ENCODE measurements at places on chromosomes 4 and X.

GRCh38 chr4:165839615-165840333 is 33.3 kb upstream of the TLL1 start:
- DNase-seq, result no peak

DNA sequence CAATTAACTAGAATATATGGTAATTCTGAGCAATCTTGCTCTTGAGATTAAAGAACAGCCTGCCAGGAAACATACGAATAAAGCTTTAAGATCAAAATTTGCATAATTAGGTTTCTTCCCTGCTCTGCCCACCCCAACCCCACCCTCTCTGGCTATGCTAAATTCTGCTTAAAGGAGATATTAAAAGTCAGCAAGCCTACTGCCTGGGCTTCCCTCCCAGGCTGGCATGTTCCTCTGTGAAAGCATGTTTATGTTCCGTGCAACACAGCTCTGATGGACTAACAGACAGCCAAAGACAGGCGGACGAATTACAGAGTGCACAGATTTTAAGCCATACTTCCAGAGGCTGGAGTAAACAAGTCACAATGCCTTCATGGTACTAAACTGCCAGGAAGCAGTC is 28.4 kb downstream of the CD99L2 start:
- no peak for DNase-seq

DNA sequence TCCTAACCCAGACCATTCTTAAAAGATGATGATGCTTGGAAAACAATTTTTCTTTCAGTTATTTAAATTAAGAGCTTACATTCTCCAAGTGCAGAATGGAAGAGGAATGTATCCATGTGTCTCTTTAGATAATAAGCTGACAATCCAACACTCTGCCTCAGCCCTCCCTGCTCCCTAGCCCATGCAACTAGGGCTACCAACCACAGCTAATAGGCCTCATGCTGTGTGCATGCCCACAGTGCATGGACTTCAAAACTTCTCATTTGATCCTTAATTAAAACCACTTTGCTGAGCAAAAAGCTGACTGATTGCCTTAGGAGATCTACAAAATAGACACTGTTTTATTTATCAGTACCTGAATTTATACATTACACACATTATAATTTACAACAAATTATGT is 473.9 kb downstream of the GALNTL6 start:
- no peak for DNase-seq

- DNase-seq, result no peak
Observed at GRCh38 chr4:82005158-82005557, 368.6 kb downstream of the HNRNPD start.

- DNase-seq, result no peak
Observed at GRCh38 chr4:44845309-44845708, 119.0 kb upstream of the GNPDA2 start.

GRCh38 chr4:157942017-157942416 is 230.8 kb downstream of the GASK1B start:
- DNase-seq, result no peak

GRCh38 chr4:48268956-48269860 is at the start of gene TEC:
TEC (minus strand) TSS chr4:48269838; CDS start chr4:48228614, 41,224 bp downstream.
- DNase-seq, result peak; percentile 6

DNA sequence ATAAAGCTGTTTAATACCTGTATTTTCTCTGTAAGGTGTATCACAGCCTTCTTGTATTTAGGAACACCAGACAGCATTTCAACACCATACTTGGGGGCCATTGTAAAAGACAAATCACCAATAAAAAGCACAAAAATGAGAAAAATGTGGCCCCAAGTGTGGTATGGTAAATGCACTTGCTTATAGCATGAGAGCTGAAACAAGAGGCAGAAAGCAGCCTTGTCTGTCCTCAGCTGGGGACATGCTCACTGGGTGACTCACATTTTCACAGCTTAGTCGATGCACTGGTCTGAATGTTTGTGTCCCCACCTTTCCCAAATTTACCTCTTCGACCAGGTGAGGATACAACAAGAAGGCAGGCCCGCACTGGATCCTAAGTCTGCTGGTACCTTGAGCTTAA is 639.7 kb upstream of the AGA start:
- no peak for DNase-seq

DNA sequence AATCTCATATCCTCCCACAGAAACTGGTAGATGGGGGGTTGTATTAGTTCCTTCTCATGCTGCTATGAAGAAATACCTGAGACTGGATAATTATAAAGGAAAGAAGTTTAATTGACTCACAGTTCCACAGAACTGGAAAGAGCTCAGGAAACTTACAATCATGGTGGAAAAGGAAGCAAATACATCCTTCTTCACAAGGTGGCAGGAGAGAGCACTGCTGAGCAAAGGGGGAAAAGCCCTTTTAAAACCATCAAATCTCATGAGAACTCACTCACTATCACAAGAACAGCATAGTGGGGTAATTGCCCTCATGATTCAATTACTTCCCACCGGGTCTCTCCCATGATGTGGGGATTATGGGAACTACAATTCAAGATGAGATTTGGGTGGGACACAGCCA is 250.5 kb upstream of the GPRIN3 start:
- no peak for DNase-seq

- no peak for DNase-seq
Observed at GRCh38 chrX:101164766-101165590, 54.6 kb upstream of the DRP2 start.

- DNase-seq, result no peak
Observed at GRCh38 chrX:1667566-1667965, 52.7 kb downstream of the ASMT start.

DNA sequence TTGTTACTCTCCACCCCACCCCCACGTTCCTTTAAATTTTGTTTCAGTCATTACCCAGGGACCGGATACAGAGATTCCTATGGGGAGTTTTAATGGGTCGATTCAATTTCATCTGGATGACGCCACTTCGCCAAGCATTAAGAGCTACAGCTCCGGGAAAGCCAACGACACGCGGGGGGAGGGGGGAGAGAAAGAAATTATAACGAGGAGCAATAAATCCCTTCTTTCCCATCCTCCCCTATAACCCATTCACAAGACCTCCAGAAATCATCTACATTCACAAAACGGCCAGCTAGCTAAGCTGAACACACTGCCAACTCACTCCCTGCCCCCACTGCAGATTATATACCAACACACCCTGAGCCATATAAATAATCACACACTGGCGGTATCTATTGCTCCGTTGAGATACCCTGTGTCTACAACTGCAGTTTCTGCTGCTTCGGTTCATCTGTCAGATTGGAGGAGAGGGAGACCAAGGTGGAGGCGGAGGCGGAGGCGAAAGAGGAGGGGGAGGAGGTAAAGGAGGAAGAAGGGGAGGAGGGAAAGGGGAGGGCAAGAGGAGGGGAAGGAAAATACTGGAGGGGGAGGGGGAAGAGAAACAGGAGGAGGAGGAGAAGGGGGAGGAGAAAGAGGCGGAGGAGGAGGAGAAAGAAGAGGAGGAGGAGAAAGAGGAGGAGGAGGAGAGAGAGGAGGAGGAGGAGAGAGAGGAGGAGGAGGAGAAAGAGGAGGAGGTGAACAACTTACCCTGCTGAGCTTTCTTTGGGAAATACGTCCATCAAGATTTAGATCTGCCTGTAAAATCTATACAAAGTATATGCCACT is 113.9 kb upstream of the VAMP7 start:
- DNase-seq, result no peak

GRCh38 chr4:37754410-37755185 is 68.4 kb upstream of the RELL1 start:
- no peak for DNase-seq

DNA sequence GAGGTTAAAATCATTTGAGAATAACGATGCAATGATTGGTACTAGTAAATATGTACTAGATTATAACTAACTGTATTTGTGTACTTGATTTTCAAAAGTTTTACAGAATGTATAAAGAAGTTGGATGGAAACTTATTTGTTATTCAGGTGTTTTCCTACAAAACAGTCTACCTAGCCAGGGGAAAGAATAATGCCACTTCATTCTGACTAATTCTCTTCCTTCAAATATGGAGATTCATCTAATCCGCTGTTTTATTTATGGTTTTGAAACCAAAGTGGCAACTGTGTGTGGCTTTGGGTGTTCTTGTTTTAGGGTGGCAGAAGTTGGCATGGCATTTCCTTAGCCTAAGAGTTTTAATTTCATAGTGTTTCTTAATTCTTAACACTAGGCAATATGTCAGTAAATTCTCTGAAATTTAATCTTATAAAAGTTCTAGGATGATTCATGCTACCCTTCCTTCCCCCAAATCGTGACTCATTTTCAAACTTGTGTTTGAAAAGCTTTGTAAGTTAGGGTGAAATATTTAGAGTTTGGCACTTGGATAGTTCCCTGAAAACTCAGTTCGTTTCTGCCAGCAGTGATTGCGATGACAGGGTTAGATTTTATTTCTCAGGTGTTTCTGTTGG is 62.6 kb downstream of the DCLK2 start:
- no peak for DNase-seq

DNA sequence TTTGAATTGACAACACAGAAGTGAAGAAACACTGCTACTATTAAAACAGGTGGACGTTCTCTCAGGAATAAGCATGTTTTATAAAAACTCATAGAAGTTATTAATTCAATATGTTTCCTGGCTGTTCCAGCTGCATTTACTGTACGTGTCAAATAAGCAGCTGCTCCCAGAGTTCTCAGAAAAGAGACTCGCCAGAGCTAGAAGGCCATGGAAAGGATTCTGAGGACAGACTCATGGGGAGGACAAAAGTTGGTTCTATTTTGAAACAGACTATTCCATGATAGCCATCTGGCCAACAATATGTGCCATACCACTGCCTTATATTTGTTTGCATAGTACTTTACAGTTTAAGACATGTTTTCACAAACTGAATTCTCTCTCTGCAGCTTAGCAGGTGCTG is 136.5 kb downstream of the NR3C2 start:
- no peak for DNase-seq

DNA sequence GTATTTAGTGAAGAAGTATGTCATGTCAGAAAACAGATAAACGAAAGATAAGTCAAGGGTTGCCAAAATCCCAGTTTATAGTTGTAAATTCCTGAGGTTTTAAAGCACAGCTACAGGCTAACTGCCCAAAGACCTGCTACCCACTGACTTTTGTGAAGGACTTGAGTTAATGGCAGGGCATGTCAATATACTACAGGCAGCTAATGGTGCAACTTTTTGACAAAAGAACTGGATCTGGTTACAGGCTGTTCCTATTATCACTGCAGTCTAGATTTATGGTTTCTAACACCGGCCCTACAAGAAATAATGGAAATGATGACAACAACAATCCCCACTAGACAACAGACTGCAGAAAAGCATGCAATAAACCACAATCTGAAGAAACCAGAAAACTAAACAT is 6.4 kb downstream of the SCML2 start:
- DNase-seq, result no peak

DNA sequence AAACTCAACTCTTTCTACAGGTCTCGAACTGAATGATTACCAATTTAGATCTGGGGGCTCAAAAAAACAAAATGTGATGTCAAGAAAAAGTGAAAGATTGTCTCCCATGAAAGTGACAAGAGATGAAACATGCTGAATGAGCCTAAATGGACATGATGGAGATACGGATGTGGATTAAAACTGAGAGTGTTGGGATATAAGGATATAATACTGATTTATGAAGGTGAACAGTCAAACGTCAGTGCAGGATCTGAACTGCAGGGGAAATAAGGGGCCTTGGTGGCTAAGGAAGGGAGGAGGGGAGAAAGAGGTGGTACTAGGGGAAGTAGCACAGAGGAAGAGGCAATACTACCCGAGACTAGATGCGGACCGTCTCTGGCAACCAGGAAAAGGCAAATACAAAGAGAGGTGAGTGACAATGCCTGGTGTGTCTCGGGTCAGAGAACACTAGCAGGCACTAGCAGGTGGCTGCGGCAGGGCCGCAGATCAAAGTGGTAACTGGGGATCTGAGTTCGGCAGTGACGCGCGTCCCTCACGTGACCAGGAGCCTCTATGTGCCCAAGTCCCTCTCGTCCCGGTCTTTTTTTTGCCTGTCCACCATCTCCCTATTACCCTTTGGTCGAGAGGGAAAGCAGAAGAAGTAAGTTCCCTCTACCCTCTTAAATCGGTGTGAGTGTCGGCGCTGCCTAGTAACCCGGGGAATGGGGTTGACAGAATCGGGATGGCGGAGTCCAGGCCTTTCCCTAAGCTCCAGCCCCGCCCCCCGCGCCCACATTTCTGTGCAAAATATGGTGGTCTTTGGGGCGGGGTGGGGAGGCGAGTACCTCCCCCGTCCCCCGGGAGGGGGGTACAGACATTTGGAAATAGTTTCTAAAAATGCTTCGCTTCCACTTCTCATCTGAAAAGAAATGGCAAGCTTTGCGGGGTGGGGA is at the start of gene TCEAL1:
Gene TCEAL1 (plus strand): TSS at position 590 of the 932 bp plus-strand sequence. CDS start 942 bp downstream, outside the sequence.
- DNase-seq, result peak; percentile 3

GRCh38 chr4:157043131-157043530 is 32.8 kb upstream of the GLRB start:
- DNase-seq, result no peak

DNA sequence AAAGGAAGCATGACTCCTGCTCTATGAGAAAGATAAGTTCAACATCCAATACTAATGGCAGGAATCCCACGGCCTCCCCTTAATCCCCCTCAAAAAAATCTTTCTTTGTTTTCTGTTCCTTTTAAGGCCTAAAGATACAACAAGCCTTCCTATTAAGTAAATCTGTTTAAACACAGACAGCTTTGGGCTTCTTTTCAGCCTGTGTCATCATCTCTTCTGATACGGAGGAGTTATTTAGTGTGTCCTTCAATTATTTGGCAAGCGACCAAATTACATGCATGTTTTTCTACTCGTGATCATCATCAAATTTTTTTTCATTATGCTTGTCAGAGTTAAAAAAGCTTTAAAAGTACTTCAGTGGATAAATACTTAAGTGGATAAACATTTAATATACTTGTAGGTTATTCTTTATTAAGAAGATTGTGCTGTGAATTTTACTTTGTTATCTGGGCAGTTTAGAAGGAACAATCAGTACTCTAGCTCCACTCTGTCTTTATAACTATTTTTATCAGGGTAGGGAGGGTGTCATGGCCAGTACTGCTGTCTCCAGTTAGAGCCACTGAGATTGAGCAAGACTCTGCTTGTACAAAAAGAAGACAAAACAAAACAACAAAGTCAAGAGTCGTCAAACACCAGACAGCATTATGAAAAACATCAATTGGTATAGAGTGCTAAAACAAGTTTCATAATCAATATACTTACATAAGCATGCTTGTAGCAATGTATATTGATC is 210.7 kb downstream of the PRR32 start:
- DNase-seq, result no peak

DNA sequence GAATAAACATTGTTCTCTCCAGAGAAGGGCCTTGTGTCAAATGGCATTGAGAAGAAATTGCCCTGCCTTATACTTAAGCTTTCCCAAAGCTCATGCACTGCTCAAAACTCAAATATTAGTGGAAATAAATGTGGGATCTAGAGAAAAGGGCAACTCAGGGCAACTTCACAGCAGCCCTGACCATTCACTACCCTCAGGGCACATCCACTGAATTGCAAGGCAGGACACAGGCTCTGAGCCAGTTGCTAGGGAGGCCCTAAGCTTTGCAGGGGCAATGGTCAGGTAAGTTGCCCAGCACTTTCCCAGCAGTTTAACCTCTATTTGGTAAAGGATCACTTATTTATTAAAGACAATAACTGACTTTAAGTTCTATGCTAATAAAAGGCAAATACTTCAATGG is 255.3 kb upstream of the TEX13A start:
- no peak for DNase-seq

- no peak for DNase-seq
Observed at GRCh38 chr4:4541040-4541631, 712 bp downstream of the STX18 start.

All from stimulated activated CD8-positive, alpha-beta memory T cell treated with anti-CD3 and anti-CD28 coated beads, Interleukin-15, amount 100 ng/mL, for 24 hours (primary cell).